ENCODE measurements at places on chromosomes 7 and 10.

GRCh38 chr7:126940723-126941307 lies 311.9 kb downstream of the GRM8 start:
- DNase-seq: no peak

GRCh38 chr10:120643351-120643750 lies 186.3 kb downstream of the PLPP4 start:
- DNase-seq: no peak

DNA sequence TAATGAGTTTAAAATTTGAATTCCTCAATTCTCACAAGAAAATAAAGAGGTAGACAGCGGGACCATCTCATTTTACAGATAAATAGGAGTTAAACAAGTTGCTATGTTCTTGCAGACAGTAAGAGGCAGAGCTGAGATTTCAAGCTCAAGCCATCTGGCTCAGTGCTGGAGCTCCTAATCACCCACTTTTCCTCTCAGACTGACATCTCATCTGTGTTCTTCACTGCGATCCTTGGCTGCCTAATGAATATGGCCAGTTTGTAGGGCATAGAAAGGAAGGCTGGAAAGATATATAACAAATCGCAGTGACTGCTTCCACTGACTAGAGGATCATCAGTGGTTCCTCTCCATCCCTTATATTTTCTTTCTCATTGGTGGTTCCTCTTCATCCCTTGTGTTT lies 151.2 kb downstream of the MPP7 start:
- no peak for DNase-seq

DNA sequence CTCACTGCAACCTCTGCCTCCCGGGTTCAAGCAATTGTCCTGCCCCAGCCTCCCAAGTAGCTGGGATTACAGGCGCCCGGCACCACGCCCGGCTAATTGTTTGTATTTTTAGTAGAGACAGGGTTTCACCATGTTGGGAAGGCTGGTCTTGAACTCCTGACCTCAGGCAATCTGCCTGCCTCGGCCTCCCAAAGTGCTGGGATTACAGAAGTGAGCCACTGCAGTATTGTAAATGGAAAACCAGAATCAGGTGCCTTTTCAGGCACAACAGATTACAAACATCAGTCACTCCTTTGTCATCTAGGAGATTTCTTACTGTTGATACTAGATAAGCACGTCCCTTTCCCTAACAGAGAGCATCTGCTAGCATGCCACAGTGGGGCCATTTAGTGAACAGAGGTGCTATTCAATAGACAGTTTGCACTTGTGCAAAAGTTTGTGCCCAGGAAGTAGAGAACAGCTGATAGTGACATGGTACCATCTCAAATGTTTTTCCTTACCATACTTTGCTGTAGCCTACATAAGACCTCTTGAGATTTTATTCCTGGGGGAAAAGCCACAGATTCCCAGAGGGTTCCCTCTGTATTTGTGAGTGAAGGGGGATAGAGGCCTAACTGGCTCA lies 24.5 kb upstream of the WAC start:
- no peak for DNase-seq

DNA sequence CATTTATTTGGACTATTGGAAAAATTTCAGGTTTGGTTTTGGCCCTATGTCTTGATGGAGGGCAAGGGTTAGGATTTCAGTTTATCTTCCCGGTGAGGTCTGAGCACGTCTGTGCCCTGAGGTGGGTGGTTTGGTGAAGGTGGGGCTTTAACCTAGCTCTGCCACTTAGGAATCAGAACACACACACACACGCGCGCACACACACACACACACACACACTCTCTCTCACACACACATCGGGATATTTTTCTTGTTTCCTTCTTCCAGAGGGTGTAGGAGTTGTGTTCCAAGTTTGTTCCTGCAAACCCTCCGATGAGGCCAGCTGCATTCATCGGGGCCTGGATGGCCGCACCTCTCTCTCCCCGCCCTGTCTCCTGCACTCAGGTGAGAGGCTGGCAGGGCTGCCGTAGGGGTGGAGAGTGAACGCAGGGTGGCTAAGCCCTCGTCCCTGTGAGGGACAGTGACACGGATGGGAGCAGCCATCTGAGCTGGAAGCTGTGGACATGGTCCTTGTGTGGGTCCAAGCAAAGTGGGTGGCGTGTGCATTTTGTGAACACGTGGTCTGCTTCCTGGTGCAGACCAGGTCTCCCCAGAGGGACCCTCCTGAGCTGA lies 34.2 kb downstream of the CHST12 start:
- no peak for DNase-seq

DNA sequence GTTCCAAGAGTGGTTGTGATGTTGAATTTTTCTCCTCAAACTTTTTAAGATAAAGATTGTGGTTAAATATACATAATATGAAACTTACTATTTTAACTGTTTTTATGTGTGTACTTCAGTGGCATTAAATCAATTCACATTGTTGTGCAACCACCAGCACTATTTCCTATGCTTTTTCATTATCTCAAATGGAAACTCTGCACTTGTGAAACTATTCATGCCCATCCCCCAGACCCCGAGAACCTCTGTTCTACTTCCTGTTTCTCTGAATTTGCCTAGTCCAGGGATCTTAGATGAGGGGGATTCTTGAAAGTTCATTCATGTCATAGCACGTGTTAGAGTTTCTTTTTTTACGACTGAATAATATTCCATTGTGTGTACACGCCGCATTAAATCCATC lies 67.0 kb downstream of the WDR37 start:
- no peak for DNase-seq

GRCh38 chr10:4506095-4506494 lies 319.9 kb upstream of the AKR1E2 start:
- no peak for DNase-seq

DNA sequence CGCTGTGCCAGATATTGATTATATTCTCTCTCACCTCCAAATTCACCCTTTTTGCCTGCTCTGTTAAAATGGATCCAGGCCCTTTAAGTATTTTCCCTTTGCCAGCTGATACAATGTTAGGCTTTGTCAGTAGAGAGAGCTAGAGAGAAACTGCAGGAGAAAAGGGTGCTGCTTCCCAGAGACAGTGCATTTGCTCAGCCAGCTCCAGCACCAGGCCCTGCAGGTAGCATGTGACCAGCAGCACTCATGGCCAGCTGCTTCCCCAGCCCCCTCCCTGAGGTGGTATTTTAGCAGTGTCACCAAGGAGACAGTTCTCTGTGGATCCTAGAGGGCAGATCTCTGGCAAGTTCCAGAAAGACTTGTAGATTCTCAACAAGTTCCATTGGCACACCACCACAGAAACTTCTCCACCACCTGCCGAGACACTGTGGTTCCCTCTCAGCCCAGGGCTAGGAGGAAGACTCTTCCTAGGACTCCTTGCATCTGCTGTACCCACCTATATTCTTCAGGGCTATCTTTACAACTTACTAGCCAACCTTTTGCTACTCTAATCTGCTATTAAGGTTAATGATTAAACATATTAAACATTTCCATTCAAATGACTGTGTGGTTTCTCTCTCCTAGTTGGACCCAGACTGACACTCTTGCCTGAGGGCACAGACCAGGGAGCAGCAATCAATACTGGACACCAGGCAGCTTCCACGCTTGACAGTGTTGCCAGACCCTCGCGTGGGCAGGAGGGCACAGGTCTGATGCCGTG lies 35.6 kb upstream of the ADAM12 start:
- DNase-seq: no peak

DNA sequence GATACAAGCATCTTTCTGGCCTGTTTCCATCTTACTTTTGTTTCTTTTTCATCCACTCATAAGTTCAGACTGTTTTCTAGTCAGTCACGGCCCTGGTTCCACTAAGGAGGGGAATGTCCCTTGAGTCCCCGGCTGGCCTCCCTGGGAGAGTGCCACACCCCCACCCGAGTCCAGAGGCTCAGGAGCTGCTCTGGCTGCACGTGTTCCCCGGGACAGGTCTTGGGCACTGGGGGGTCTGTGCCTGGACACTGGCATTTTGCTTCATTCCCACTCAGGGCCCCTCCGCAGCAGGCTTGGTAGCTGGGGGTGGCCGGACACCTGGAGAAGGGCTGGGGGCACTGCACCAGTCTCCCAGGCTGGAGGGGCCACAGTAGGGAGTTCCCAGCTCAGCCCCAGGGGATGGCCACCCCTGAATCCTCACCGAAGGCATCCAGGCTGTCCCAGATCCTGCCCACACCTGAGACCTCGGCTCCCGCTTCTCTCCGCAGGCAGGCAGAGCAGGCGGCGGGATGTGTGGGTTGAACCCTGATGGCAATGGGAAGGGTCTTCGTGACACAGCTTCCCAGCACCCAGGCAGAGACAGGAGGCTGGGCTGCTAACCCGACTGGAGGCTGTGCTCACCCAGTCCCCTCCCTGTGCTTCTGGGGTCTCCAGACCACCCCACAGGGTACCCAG lies 92.3 kb downstream of the BMS1 start:
- no peak for DNase-seq

DNA sequence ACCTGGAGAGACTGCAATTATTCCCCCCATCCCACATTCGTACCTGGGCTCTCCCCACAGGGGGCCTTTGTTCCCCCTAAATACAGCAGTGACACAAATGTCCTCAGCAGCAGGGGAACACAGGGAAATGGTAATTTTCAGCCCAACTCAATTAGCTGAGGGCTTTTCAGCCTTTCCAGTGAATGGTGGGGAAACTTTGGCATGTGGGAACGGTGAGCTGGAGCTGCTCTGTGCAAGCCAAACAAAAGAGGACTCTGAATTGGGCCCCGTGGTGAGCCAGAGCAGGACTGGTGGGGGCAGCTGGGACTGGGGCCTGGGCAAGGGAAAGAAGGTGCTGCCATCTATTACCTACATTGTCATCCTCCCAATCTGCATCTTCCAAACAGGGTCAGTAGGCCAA lies 51.0 kb downstream of the FBXW4 start:
- DNase-seq: no peak

DNA sequence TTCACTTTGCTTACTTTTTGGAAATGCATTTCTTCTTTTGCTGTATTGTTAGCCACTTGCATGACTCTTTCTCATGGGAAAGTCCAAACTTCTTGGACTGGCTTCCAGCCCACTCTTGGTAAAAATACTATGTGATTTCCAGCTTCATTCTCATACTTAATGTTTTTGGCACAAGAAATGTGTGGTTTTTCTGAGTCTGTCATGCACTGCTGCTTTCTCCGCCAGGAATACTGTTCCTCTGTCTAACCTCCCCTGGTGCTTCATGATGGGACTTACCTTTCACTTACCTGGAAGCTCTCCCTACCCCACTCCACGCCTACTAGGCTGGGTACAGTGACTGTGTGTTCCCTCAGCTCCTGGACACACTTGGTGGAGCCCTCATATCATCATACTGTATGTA lies 18.7 kb downstream of the MGAM2 start:
- no peak for DNase-seq

DNA sequence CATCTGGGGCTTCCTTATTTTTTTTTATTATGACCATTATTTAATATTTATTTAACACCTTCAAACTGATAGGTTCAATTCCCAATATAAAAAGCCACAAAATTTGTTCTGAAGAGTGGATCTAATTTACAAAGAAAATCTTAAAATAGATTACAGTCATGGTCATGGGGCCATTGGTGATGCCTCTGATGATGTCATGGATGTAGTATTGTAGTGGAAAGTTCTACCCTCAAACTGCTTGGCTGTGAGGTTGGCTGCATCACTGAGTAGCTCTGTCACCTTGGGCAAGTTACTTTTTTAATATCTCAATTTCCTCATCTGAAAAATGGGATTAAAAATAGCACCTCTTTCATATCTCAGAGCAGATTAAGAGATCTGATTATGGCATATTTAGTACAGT lies 128.5 kb downstream of the DKK1 start:
- no peak for DNase-seq

DNA sequence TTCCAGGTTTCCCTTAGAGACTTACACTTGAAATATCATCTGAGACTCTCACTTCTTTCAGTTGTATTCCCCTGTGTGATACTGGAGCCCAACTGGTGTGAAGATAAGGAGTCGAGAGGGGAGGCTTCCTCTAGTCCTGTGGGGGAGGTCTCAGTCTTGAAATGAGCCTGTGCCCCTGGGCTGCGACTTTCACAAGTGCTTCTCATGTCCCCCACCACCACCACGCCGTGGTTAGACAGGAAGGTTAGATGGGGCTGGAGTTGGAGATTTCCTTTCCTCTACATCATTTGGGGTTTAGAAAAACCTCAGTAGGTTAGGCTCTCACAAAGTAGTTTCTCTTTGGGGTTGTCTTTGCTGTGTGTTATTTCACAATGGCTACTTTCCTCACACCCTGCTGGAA lies 25.6 kb upstream of the MKX start:
- no peak for DNase-seq

DNA sequence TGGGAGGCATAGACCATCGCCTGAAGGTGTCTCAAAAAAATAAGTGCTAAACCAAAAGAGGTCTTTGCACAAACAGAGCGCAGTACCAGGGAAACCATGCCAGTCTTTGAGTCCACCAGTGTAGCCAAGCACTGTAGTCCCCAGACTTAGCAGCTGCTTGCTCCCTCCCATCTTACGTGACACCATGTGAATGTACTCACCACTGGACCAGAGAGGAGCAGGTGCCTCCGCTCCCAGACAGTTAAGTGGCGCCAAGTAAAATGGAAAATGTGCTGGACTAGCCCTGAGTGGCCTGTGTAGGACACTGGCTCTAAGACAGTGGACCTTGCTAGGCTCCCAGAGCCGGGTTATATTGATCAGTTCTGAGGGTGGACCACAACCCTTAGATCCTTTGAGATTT lies 47.7 kb upstream of the PLEKHA1 start:
- DNase-seq: no peak

GRCh38 chr7:133650069-133650468 lies 397.2 kb downstream of the EXOC4 start:
- no peak for DNase-seq

DNA sequence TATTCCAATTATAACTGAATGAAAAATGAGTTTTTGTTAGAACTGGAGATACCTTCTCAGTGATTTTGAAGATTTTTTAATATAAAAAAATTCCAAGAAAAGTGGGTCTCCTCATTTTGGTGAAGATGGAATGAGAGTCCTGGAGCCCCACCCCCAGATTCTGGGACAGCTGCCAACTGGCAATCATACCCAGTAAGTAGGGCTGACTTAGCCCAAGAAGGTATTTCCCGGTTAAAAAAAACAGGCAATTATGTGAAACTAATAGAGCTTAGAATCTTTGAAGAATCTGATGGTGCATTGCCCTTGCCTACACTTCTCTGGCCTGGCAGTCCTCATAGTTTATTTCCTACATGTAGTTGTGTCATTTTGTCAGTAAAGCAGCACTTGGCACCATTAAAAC lies 52.8 kb upstream of the VWDE start:
- DNase-seq: no peak

DNA sequence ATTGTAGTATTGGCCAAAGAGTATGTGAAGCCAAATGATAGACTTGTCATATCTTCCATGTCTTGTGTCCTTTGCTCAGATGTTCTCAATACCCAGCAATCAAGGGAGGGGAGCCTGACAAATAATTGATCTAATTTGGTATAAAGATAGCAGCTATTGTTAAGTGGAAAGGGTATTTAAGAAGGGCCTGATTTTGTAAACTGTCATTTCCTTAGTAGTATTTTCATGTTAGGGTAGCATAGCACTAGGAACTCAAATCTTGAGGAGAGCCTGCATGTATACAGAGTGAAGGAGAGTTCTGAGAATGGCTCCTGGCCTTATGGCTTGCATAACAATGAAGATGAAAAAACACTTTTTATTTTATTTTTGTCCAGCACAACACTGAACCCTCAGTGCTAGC lies 53.1 kb downstream of the GNAI1 start:
- DNase-seq: no peak
